ENCODE measurements at places on chromosomes 12 and 14. TPM values are rescaled to one million over a fixed set of nuclear protein-coding genes. Genes with fewer than 3 reads are reported as not detected.

- no peak for DNase-seq
These were observed 18.3 kb downstream of the SDS start for GRCh38 chr12:113385282-113385882.

DNA sequence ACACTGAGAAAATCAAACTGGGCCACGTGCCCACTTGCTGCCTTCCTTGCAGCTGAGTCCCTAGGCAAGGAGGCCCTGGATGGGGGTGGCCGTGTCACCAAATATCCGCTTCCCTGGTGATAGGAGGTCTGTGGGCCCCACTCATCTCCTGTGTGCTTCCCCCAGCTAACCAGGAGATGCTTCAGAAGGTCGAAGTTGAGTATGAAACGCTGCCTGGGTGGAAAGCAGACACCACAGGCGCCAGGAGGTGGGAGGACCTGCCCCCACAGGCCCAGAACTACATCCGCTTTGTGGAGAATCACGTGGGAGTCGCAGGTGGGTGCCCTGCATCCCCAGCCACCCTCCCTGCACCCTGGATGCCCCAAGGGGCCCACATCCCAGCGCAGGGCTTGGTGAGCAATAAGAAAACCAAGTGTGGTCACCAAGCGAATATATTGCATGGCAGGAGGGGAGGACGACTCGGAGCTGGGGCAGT, 6.8 kb upstream of the SIVA1 start:
- no peak for DNase-seq

DNA sequence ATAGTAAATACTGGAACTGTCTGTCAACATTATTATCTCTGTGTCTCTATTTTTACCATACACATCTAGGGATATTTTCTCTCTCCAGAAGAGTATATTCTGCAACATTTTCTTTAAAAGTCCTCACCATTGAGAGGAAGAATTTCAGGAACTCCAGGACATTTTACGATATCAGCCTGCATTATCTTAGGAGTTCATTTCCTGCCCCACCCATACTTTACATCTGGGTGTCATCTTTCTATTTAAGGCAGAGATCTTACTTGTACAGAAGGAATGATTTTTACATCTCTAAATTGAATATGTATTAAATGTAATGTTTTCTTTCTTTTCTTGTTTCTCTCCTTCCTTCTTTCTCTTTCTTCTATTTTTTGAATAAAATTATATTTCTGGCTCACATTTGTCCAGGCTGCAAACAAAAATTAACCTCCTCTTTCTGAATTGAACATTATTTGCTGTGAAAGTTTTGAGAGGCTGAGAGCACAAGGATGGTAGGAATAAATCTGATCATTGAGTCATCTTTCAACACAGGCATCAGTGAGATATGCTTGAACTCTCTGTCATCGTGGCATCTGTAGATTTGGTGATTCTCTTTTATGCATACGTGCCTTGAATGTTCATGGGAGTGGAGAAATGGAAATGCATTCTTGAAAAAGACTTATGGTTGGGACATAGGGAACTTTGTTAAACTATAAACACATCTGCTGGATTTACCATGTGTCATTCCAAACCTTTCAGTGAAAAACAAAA, 753.6 kb downstream of the SLC16A7 start:
- no peak for DNase-seq

DNA sequence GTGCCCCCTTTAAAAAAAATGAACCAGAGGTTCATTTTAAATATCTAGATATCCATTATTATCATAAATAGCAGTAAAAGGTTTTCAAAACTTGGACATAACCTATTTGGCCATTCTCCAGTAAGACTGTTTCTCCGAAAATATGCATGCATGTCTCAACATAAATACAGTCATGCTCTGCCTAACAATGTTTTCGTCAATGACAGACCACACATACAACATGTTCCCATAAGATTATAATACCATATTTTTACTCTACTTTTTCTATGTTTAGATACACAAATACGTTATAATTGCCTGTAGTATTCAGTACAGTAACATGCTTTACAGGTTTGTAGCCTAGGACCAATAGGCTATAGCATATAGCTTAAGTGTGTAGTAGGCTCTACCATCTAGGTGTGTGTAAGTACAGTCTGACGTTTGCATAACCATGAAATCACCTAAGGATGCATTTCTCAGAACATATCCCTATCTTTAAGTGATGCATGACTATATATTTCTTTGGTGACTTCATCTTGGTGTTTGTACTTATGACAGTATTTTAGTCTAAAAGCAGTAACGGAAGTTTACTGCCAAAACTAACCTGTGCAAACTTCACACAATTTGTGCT, 3.2 kb downstream of the TMEM19 start:
- no peak for DNase-seq

GRCh38 chr12:19192710-19193109, 63.2 kb downstream of the PLEKHA5 start:
- DNase-seq = no peak

GRCh38 chr12:63869656-63870055, 25.2 kb downstream of the SRGAP1 start:
- DNase-seq = no peak

- DNase-seq = no peak
These were observed 27.9 kb upstream of the PSMC1 start for GRCh38 chr14:90228478-90228877.

- no peak for DNase-seq
These were observed 82.6 kb upstream of the SLC38A4 start for GRCh38 chr12:46908236-46908935.

GRCh38 chr14:55514819-55515490, 65.1 kb upstream of the KTN1 start:
- DNase-seq = peak; percentile 61

GRCh38 chr12:1929241-1929984, 11.0 kb upstream of the CACNA2D4 start:
- DNase-seq = no peak

- no peak for DNase-seq
These were observed 1.3 kb downstream of the GPN3 start for GRCh38 chr12:110466791-110467190.

DNA sequence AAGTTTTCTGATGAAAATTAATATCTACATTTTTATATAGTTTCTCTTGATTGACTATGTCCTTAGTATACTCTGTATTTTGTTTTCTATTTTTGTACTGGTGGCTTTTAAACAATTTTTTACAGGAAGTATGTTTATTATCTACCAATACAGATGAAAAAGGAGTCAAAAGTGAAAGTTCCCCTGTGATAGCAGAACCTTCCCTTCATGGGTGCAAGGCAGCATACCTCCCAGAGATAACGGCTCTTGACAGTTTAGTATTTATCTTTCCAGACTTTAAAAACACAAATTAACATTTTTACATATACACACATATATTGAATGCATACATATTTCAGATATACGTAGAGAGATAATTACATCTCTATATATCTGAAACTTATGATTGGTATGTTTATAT, 17.1 kb upstream of the FAM234B start:
- no peak for DNase-seq

- DNase-seq = no peak
These were observed 379.9 kb downstream of the AEBP2 start for GRCh38 chr12:19819231-19819630.

GRCh38 chr12:21971344-21971743, 30.1 kb upstream of the ABCC9 start:
- peak; percentile 0 for DNase-seq

GRCh38 chr12:99267038-99267437, 380.5 kb upstream of the GARIN6 start:
- DNase-seq = no peak

DNA sequence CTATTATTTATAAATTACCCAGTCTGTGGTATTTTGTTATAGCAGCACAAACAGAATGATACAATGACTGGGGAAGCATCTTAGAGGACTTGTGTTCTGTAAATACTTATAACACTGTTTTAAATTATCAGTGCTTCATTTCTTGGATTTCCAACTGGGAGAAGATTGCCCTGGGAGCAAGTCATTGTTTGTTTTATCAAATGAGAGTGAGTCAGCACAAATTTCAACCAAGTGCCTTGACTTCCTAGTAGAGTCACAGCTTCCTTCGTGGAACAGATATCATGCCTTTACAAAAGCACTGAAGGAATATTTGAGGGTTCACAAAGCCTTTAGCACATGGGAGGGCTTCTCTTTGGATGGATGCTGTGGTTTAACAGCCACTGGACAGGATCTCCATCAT, 234.1 kb downstream of the KTN1 start:
- DNase-seq = no peak

- DNase-seq = no peak
These were observed 102.7 kb upstream of the MAP1LC3B2 start for GRCh38 chr12:116456330-116457082.

GRCh38 chr12:62379026-62379722, 87.5 kb upstream of the MON2 start:
- DNase-seq = peak; percentile 76

DNA sequence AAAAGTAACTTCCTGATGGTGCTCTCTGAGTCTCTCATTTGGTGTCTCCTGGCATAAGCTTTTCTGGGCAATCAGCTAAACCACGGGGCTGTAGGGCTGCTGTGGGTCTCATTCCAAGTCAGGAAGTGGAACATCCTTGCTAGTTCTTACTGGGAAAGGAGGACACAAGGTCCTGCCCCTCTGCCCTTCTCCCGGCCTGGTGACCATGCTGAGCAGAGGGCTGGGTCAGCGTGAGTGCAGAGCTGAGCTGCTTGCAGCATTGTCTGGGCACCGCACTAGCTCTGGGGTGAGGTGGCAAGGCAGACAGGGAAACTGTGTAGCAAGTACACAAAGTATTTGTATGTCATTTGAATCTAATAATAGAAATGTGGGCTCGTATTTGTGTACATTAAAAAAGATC, 45.0 kb upstream of the ASPG start:
- no peak for DNase-seq

- no peak for DNase-seq
These were observed 4.8 kb upstream of the LYZ start for GRCh38 chr12:69343357-69343756.

DNA sequence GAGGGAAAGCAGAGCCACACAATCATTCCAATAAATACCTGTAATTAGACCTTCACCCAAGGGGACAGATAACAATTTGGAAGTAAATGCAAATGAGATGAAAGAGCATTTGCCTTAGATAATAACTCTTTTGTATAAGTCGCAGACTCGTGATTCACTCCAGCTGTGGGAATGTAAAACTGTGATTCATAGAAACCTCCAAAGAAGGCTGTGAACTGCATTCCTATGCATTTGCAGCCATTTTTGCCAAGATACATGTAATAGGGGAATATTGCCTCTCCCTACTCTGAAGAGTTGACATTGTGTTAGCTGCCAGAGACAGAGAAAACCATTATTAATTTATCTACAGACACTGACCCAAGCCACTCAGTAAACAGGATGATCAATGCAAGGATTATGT, 181.9 kb upstream of the ARHGAP5 start:
- peak; percentile 28 for DNase-seq

DNA sequence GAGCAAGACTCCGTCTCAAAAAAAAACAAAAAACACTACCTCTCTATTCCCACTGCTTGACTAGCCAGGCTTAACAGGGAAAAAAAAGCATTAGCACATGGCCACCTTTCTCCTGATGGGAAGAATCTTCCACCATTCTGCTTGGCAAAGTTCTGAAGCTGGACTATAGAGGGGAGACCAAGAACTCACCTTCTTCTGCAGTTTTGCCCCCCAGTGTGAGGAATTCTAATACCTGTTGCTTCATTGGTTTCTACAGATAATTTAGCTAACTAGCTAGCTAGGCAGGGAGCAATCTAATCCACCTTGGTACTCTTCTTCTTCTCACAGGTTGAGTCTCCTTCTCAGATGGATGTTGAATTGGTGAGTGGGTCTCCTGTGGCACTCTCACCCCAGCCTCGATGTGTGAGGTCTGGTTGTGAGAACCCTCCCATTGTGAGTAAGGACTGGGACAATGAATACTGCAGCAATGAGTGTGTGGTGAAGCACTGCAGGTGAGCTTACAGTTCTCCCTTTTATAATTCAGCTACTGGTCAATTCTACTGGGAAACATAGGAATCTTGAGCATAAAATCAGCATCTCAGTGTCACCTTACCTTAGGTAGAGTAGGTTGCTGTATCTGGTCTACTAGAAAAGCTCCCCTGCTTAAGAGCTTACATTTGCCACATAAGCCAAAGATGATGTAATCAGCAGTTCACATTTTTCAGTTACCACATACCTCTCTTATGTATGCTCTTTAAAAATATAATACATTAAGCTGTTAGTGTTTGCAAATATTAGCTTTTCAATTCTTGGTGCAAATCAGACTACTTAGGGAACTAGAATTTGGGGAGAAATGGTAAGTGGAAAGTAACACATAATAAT, 16.0 kb downstream of the METTL3 start:
- no peak for DNase-seq

GRCh38 chr14:88289234-88289633, 33.8 kb downstream of the KCNK10 start:
- no peak for DNase-seq

DNA sequence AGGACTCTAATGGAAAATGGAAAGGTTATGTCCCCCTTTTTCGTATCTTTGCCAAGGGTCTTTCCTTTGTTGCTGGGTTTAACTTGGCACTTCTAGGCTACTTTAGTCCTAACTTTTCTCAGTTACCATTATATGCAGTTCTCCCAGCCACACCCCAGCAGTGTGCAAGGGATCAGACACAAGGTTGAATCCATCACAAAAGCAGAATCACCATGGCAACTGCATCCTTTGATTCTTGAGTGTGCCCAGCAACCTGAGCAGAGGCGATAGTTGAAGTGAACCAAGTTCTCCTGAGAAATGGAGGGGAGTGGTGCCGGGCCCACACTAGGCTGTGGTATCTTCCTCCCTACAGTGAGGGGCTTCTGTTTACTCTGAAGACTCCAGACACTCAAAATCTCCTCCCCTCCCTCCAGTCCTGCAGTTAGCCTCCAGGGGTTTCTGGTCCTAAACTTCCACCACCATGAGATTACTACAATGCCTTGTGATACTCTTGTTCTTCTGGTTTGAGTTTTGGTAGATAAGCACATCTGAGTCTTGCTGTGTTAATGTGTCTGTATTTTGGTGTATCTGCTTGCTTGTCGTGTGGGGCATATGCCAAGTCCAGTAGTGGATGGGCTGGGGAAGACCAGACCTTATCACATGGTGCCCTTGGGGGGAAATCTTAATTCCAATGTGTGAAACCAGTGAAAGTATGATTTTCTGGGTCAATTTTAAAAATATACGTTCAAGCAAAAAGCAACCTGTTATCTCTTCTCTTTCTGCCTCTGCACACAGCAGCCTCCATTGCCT, 183.9 kb downstream of the CACNA1C start:
- DNase-seq = no peak

GRCh38 chr12:46430340-46430948, 57.9 kb upstream of the SLC38A2 start:
- peak; percentile 46 for DNase-seq

DNA sequence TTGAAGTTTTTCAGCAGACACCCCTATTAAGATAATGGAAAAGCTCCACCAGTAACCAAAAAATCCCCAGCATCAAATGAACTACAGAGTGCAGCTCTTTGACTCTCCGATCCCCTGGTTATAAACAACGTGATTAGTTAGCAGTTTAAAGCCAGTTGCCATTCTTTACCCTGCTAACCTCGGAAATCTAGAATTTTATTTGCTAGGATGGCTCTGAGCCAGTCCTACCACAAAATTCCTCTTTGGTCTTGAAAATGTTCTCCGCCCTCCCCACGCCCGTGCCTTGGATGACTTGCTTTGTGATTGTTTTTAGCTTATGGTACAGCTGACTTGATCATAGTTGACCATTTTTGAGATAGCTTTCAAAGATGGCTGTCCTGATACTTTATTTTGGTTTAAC, 1.2 kb downstream of the KLHDC2 start:
- DNase-seq = no peak

The HNF1A gene
- not detected for total RNA-seq

The RNASE2 gene
- total RNA-seq = 6.1 TPM

The CD163L1 gene
- total RNA-seq = 12.7 TPM

The PLD4 gene
- total RNA-seq = 5.6 TPM

The PLA2G1B gene
- not detected for total RNA-seq

The KRT83 gene
- 18.8 TPM for total RNA-seq

The MARCHF9 gene
- total RNA-seq = 5.9 TPM

The TAS2R9 gene
- total RNA-seq = not detected

The TPH2 gene
- not detected for total RNA-seq

The TAS2R8 gene
- total RNA-seq = not detected
